ENCODE measurements at places on chromosomes 2 and 18. TPM values are rescaled to one million over a fixed set of nuclear protein-coding genes. Genes with fewer than 3 reads are reported as not detected.

Gene PLEKHH2
- total RNA-seq = 11.6 TPM

Gene ABCG5
- not detected for total RNA-seq

Gene NR4A2
- 0.85 TPM for total RNA-seq

Gene CXCR4
- total RNA-seq = 0.85 TPM

Gene CCDC148
- 2.0 TPM for total RNA-seq

Gene CHRNG
- not detected for total RNA-seq

Gene HTR2B
- 13.0 TPM for total RNA-seq

Gene DTNA
- total RNA-seq = 31.3 TPM

Gene EVX2
- not detected for total RNA-seq

Gene CCDC68
- 5.9 TPM for total RNA-seq

Gene ASTL
- not detected for total RNA-seq

Data from regular cardiac myocyte (primary cell).